ENCODE measurements at places on chromosomes 1 and 21. TPM values are rescaled to one million over a fixed set of nuclear protein-coding genes. Genes with fewer than 3 reads are reported as not detected.

- H3K27me3 ChIP-seq, result no peaks in the 10 kb centered on the region
- no peak overlapping the region for H3K27ac ChIP-seq
- H3K4me3 ChIP-seq, result peak overlapping the region; percentile 5
- DNase-seq, result peak; percentile 47
- H3K36me3 ChIP-seq, result peaks cover 43% of the 10 kb centered on the region
These were observed 45.1 kb downstream of the ECE1 start for GRCh38 chr1:21244986-21245687.

GRCh38 chr1:171397851-171398469 lies 84.0 kb downstream of the FMO4 start:
- no peak for DNase-seq
- no peaks in the 10 kb centered on the region for H3K27me3 ChIP-seq
- H3K4me1 ChIP-seq, result no peaks in the 10 kb centered on the region
- no peaks in the 10 kb centered on the region for H3K36me3 ChIP-seq

GRCh38 chr21:22925032-22925431 lies 1926.8 kb downstream of the NCAM2 start:
- H3K27me3 ChIP-seq, result no peaks in the 10 kb centered on the region
- no peak for DNase-seq
- no peak overlapping the region for H3K27ac ChIP-seq
- H3K4me3 ChIP-seq, result no peak overlapping the region

DNA sequence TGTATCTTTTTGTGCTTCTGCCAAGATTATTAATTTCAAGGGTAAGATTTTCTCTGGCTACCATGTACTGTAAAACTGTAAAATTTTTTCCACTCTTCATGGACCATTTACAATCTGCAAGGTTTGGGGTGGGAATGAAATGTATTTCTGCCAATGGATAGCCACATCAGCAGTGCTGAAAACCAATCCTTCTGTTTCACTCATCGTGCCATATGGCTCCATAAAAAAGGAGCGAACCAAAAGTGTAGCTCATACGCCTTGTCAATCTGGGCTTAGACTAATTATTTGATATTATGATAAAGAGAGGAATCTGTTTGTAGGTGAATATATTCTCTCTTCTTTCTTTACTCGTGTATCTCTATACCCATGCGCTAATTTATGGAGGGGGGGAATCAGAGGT lies 3.0 kb upstream of the SLC44A5 start:
- H3K4me3 ChIP-seq, result no peak overlapping the region
- peaks cover 14% of the 10 kb centered on the region for H3K27me3 ChIP-seq
- H3K36me3 ChIP-seq, result peaks cover 4% of the 10 kb centered on the region
- peaks cover 17% of the 10 kb centered on the region for H3K4me1 ChIP-seq
- no peak for DNase-seq

- peaks cover 53% of the 10 kb centered on the region for H3K4me1 ChIP-seq
- no peak overlapping the region for H3K27ac ChIP-seq
- no peak overlapping the region for H3K4me3 ChIP-seq
- no peak for DNase-seq
- H3K27me3 ChIP-seq, result peaks cover 6% of the 10 kb centered on the region
These were observed 14.1 kb downstream of the LDLRAP1 start for GRCh38 chr1:25557543-25557942.

DNA sequence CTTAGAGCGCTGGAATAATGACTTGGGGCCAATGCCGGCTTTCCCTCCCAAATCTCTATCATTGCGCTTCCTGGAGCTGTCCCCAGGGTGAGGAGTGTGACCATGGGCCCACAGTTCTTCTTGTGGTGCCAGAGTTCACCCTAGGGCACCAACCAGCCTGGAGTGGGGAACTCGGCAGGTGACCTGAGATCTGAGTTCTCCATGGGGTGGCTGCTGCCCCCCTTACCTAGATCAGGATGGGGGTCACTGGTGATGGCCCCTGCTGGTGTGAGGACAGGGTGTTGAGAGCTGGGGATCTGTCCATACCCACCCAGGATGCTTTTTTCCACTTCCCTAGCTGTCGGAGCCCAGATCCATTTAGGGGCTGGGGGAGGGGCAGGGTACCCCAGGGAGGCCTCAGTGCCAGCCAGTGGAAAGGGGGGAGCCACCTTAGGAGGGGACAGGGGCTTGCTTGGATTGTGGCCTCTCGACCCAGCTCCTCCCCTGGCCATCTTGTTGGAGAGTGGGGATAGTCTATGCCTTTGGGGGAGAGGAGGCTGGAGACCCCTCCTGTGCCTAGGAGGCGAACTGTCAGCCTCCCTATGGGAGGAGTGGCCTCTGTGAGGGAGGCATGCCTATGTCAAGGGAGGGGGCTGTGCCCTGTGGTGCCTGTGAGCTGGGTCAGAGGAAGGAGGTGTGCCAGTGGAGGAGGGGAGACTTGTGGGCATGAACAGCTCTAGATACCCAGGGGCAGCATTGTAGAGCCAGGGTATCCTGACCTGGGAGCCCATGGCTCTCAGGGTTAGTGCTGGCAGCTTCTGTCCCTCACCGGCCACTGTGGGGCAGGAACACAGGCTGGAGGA lies 1.7 kb downstream of the FOXO6 start:
- no peak overlapping the region for H3K4me3 ChIP-seq
- H3K27ac ChIP-seq, result no peak overlapping the region
- peaks cover 29% of the 10 kb centered on the region for H3K27me3 ChIP-seq
- DNase-seq, result no peak
- H3K36me3 ChIP-seq, result no peaks in the 10 kb centered on the region

- DNase-seq, result no peak
- peak overlapping the region; percentile 87 for H3K4me3 ChIP-seq
These were observed 1.5 kb downstream of the KCNA3 start for GRCh38 chr1:110673197-110673701.

- no peaks in the 10 kb centered on the region for H3K36me3 ChIP-seq
- DNase-seq, result no peak
- no peak overlapping the region for H3K4me3 ChIP-seq
- H3K27me3 ChIP-seq, result no peaks in the 10 kb centered on the region
- no peak overlapping the region for H3K27ac ChIP-seq
These were observed 8.8 kb upstream of the ABCB10 start for GRCh38 chr1:229567109-229567868.

DNA sequence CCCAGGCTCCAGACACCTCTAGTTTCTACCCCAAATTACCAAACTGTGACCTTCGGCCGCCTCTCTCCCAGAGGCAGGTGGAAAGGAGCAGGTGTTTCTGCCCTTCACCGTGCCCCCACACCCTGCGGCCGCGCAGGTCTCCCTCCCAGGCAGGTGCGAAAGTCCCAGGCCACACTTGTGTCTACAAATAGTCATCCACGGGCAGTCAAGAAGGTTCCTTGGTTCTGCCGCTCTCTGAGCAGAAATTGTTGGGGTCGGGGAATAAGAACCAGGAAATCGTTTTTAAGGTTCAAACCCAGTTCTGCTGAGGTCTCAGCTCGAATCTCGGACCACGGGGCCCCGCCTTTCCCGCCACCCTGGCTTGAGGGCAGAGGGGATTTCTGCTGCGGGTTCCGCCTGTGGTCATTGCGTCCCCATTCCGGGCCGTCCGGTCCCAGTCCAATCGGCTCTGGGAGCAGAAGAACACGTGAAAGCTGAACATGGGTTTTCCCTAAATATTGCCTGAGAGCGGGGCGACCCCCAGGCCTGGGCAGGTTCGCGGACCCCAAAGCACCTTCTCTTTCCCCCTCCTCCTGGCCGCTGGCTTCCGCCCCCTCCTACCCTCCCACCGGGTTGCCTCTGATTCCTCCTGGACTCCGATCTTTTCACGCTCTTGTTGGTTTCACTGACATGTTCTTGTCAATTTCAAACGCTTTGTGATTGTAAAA lies 1.2 kb upstream of the ATF3 start:
- DNase-seq, result no peak
- no peak overlapping the region for H3K27ac ChIP-seq
- H3K36me3 ChIP-seq, result peaks cover 3% of the 10 kb centered on the region
- peaks cover 14% of the 10 kb centered on the region for H3K4me1 ChIP-seq

DNA sequence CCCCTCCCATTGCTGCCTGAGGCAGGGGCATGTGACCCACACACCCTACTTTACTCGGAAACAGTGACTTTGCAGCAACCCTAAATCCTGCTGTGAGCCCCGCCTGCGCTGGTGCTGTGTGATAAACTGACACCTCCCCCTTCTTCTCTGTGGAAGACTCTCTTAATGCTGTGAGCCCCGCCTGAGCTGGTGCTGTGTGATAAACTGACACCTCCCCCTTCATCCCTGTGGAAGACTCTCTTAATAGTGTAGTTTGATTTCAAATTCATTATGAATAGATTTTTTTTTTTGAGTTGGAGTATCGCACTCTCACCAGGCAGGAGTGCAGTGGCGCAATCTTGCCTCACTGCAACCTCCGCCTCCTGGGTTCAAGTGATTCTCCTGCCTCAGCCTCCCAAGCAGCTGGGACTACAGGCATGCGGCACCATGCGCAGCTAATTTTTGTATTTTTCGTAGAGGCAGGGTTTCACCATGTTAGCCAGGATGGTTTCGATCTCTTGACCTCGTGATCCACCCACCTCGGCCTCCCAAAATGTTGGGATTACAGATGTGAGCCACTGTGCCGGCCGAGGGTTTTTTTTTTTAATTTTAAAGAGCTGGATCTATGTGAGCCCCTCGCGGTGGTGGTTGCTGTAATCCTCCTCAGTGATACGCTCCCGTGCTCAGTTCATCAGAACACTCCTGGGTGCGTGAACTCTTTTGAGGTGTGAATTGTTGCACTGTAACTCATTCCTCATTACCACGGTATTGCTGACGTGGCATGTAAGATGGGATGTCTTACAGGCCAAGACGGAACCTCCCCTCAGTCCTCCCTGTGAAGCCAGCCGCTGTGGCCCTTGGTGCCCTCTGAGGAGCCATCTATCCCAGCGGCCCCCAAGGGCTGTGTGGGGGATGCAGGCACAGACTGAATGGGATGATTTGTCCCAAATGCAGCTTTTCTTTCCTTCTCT lies 60.3 kb downstream of the GALNT2 start:
- no peak for DNase-seq
- H3K36me3 ChIP-seq, result no peaks in the 10 kb centered on the region
- peaks cover 4% of the 10 kb centered on the region for H3K27me3 ChIP-seq
- H3K4me3 ChIP-seq, result no peak overlapping the region
- peaks cover 17% of the 10 kb centered on the region for H3K4me1 ChIP-seq

Gene LINGO4
- total RNA-seq, result 0.13 TPM

Gene MRAP
- total RNA-seq, result not detected

Gene KCNE2
- not detected for total RNA-seq
